Hepatic stellate cell (primary cell): ENCODE measurements at places on chromosomes 7 and 10.

GRCh38 chr7:18693406-18693805, 197.9 kb downstream of the HDAC9 start:
- DNase-seq, result peak; percentile 22

GRCh38 chr7:35037211-35037525, at the start of gene DPY19L1:
TSS of gene DPY19L1 (minus strand) at chr7:35037485. CDS start at chr7:35037394, 91 bp downstream.
- no peak for DNase-seq

GRCh38 chr10:100888957-100889356, 23.8 kb upstream of the SLF2 start:
- DNase-seq, result no peak

- DNase-seq, result no peak
These were observed 333.3 kb downstream of the PRPF18 start for GRCh38 chr10:13920031-13920430.

GRCh38 chr7:141097430-141097829, 23.6 kb downstream of the TMEM178B start:
- DNase-seq, result no peak

DNA sequence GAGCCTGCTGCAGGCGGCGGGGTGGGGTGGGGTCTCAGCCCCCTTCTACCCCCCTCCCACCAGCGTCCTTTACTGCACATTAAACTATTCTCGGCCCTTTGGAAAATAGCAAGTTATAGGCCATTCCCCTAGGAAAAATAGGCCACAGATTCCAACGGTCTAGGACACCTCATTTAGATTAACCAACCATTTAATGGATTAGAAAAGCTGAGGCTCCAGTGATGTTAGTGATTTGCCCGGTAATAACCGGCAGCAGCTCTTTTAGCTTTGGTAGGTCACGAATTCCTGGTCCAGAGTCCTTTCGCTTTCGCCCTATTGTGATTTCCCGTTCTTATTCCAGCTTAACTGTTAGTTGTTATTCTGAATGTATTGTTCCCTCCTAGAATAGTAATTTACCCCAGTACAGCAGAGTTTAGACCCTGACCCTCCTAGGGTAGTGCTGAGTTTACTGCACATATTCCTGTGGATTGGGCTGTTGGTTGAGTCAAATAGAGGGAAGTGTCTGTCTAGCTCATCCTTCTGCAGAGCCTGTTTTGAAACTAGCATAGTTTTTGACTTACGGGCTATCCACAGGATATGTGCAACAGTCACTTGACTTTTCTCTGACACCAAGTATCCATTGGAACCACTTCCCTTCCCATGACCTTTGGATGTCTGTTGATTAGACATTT, 754 bp downstream of the GSTO1 start:
- DNase-seq, result peak; percentile 71

- DNase-seq, result no peak
These were observed 199.6 kb downstream of the WDR37 start for GRCh38 chr10:1255600-1256431.

DNA sequence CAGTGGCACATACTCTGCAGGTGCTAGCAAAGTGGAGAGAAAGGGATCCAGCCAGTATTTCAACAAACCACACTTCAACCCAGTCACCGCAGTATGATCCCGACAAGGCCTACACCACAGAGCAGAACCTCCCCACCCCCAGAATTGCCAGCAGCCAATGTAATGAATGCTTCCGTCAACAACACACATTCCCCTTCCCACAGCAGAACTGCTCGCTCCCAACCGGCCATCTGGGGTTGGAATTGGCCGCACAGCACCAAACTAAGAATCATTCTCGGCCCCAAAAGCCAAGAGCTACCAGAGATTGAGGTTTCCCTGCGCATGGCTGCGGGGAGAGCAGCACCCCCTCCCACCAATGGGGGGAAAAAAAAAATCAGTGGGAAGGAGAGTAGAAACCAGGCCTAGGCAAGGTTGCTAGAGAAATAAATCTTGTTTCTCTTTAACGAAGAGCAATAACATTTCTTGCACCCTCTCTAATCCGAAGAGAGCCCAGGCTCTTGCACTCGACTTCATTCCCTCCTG, 1.1 kb downstream of the WASL start:
- DNase-seq, result peak; percentile 65

- peak; percentile 50 for DNase-seq
These were observed 906 bp downstream of the DKK1 start for GRCh38 chr10:52314822-52315552.

DNA sequence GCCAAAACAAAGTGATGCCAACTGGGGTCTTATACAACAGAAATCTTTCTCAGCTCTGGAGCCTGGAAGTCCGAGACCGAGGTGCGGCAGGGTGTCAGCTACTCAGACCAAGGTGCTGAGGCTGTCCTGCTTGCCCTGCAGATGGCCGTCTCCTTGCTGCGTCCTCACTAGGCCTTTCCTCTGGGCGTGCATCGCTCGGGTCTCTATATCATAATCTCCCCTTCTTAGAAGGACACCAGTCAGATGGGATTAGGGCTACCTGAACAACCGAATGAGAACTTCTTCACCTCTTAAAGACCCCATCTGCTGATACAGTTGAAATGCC, 244.7 kb downstream of the EBF3 start:
- no peak for DNase-seq

- no peak for DNase-seq
These were observed 22.5 kb upstream of the MKLN1 start for GRCh38 chr7:131305152-131305551.

DNA sequence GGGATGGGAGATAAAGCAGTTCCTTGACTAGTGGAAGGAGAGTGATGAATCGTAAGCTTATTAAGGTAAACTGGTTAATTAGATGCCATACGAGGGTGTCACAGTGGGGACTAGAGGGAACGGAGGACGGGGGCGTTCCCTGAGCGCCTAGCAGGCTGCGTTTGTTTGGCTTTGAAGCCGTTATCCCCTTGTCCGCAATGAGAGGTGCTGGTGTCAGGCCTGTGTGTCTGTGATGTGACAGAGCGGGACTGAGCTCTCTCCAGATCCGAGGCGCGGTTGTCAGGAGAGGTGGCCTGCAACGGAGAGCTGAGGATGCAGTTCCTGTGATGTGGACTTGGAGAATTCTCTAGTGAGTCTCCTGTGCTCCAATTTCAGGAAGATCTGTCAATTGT, 60.0 kb upstream of the PRPS1L1 start:
- no peak for DNase-seq
